KBM-7 (cell line): ENCODE measurements at places on chromosomes 11 and 22.
A peak's percentile ranks its signal among the peaks of the same experiment; 100 is the strongest.

GRCh38 chr11:36041988-36042611 is 98.2 kb downstream of the LDLRAD3 start:
- DNase-seq: peak; percentile 51

DNA sequence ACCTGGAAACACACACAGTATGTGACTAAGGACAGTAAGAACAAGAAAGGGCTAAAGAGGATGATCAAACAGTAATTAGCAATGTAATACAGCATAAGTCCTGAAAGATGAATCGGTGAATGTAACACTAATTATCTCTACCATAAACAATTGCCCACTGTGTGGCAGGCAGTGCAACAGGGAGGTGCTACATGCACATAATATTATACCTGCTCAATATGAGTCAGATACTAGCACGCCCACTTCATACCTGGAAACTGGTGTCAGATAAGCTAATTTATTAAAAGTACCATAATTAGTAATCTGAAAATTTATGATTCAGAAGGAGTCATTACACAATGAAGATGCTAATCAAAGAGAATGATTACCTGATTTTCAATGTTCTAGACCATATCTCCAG is 14.9 kb downstream of the CASP12 start:
- DNase-seq: no peak

DNA sequence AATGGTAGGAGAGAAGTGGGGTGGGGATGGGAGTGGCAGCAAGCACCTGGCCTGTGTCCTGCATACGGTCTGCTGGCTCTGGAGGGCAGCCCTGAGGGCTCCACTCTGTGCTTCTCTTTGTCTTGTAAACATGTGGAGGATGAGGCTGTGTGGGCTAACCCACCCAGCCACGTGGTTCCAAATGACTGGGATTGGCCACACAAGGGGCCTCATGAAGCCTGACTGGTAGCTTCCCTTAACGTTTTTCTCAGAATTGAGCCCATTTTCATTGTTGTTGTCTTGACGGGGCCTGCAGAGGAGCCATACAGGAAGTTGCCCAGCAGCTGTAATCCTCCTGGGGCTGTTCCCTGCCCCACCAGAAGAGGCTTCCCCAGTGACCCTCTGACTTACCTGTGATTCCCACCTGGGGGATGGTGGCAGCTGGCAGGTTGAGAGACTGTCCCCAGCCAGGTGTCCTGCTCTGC is 18.0 kb downstream of the DERL3 start:
- peak; percentile 94 for DNase-seq

DNA sequence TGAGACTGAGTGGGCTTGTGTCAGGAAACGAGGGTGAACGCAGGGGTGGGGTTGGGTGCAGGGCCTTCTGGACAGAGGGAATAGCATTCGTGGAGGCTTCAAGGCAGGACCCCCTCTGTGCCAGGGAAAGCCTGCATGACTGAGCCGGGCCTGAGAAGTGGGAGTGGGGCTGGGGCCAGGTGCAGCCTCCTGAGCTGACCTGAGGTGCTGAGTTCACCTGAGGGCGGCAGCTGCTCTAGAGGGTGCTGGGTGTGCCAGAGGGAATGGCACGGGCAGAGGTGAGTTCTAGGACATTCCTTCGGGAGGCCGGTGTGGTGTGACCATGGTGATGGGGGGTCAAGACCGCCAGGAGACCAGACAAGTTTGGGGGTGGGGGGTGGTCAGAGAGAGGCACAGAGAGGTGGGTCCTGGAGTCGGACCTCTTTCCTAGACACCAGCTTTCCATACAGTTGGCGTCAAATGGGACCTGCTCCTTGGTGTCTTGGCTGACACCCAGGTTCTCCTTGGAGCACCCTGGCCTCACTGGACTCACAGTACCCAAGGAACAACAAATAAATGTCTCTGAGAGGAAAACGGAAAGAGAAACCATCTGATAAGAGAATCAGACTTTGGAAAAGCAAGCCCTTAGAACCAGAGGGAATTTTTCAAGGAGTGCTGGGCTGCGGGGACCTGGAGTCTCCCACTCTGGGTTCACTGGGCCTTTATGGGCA is 7.7 kb downstream of the MPPED1 start:
- DNase-seq: no peak

- no peak for DNase-seq
These were observed 93.5 kb upstream of the ANO1 start for GRCh38 chr11:69984457-69985261.

- no peak for DNase-seq
These were observed 434 bp downstream of the BANF1 start for GRCh38 chr11:66002648-66003225.

- DNase-seq: no peak
These were observed 21.8 kb downstream of the NUCB2 start for GRCh38 chr11:17298302-17298701.

DNA sequence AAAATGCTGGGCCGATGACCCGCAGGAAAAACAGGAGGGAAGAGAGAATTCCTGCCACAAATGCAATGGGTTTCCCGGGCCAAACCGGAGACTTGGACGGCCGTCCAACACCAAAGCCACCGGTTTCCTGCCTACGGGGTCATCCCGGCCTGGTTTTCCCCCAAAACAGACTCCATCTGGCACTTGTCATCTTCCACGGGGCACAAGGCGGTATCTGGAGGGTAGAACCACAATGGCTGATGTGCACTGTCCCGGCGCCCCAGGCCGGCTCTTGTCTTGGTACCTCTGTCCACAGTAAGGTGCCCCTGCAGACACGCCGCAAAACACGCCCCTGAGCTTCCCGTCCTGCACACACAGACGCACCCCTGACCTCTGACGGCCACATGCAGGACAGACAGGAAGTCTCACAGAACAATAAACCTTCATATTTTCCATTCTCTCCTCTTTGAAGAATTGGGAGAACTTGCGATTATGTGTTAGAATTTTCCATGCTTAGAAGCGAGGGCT is 20.1 kb downstream of the CELSR1 start:
- DNase-seq: no peak

DNA sequence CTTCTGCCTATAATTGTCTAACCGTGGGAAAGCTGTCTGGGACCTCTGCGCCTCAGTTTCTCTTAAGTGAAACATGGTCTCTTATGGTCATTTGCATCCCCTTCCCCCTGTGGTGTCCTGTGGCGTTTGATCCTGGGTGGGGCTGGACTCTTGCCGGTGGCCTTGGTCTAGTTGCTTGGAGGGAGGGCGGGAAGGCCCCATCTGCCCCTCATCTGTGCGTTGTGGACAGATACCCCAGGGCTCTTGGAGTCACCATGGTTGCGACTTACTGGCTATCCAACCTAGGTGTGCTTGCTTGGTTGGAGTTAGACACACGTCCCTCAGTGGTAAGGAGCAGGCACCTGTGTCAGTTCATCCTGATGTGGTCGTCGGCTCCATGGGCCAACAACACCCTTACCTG is 15.2 kb downstream of the SHANK3 start:
- DNase-seq: no peak
